Smooth muscle cell of the brain vasculature (primary cell): ENCODE measurements at places on chromosomes 3 and 15.

GRCh38 chr3:149954812-149955211 is 15.9 kb downstream of the PFN2 start:
- no peak for DNase-seq

DNA sequence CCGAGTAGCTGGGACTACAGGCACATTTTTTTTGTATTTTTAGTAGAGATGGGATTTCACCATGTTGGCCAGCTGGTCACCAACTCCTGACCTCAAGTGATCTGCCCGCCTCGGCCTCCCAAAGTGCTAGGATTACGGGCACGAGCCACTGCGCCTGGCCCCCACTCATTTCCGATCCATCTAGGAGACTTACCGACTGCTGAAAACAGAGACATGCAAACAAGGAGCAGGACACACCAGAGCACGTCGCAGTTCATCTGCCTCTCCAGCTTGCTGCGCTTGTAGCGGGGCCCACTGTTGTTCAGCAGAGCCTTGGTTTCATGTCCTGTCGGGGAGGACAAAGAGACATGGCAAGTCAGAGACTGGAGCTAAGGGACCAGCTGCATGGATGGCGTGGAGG is 137.4 kb downstream of the ATP10A start:
- DNase-seq = no peak

GRCh38 chr3:11554666-11555065 is 89.0 kb downstream of the VGLL4 start:
- DNase-seq = no peak

GRCh38 chr3:107633327-107634098 is 110.8 kb downstream of the BBX start:
- DNase-seq = no peak

DNA sequence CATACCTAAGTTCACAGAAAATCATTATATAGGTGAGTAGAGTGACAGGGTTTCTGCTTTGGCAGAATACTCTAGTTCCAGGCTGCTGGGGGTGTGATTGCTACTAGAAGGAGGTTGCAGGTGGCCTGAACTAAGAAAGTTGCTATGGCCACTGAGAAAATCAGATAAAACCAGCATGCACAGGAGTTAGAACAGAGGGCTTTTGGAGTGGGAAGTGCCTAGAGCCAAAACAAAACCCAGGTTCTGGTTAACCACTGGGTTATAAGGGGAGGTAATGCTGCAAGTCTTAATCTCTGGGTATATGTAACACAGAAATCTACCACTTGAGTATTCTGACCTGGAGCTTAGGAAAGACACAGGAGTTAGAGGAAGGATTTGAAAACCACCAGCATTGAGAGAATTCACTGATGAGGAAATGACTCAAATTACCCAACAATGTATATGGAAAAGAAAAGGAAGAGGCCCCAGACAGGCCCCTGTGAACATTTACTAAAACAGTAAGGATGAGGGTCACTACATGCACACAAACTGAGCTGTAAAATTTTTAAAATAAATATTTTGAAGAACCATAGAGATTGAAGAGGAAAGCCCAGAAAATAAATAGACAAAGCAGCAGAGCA is 60.0 kb downstream of the PLOD2 start:
- DNase-seq = no peak

- DNase-seq = no peak
Measured at GRCh38 chr15:71781179-71781964, 29.0 kb upstream of the NR2E3 start.

DNA sequence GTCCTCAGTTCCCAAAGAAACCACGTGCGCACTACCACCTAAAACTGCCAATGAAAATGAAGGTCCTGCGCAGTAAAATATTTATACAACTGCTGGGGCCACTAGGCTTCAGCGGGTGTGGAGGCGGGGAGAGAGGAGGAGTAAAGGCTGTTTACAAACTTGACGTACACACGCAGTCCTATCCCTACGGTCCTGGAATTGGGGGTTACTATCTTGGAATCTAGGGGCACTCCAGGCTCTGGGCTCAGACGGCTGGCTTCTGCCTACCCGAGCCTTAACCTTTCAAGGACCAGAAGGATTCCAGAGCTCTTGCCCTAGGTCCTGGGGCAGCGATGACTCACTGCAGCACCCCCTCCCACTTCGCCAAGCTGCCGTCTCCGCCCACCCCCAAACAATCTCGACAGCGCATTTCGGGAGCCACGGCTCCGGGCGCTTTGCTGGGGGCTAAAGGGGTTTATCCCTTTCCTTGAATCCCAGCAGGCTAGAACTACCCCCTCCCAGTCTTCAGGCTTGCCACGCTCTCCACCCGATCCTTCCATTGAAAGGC is 3.0 kb downstream of the ADAMTS9 start:
- peak; percentile 0 for DNase-seq

DNA sequence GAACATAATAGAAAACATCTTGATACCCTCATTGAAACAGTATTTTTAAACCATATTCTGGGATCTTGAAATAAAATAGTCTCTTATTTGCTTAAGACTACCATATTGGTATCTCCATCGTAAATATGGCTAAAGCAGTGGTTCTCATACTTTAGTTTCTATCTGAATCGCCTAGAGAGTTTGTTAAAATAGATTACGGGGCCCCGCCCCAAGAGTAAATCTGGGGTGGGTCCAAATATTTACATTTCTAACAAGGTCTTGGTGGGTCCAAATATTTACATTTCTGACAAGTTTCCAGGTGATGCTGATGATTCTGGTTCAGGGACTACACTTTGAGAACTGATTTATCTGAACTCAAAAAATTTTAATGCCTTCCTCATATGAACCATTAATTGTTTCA is 45.3 kb downstream of the TSC22D2 start:
- DNase-seq = no peak

- DNase-seq = no peak
Measured at GRCh38 chr3:101077361-101078011, 84.3 kb upstream of the ABI3BP start.

GRCh38 chr3:153621953-153622352 is 459.9 kb downstream of the RAP2B start:
- DNase-seq = no peak

GRCh38 chr15:96274698-96275097 is 55.8 kb upstream of the NR2F2 start:
- DNase-seq = no peak

DNA sequence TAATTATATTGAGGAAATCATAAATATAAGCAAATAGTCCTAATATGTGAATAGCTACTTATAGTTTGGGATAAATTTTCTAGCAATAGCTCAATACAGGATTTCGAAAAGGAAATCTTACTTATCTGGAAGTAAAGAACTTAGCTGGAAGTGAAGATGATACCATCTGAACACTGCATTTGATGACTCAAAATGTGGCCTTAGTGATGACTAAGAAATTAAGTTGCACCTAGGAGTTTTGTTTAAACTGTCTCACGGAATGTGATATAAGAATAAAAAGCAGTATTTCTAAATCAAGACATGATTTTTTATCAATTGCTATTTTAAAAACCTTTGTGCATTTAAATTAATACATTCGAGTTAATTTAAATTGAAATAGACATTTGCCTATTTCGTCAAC is 91.2 kb downstream of the EOMES start:
- DNase-seq = no peak

DNA sequence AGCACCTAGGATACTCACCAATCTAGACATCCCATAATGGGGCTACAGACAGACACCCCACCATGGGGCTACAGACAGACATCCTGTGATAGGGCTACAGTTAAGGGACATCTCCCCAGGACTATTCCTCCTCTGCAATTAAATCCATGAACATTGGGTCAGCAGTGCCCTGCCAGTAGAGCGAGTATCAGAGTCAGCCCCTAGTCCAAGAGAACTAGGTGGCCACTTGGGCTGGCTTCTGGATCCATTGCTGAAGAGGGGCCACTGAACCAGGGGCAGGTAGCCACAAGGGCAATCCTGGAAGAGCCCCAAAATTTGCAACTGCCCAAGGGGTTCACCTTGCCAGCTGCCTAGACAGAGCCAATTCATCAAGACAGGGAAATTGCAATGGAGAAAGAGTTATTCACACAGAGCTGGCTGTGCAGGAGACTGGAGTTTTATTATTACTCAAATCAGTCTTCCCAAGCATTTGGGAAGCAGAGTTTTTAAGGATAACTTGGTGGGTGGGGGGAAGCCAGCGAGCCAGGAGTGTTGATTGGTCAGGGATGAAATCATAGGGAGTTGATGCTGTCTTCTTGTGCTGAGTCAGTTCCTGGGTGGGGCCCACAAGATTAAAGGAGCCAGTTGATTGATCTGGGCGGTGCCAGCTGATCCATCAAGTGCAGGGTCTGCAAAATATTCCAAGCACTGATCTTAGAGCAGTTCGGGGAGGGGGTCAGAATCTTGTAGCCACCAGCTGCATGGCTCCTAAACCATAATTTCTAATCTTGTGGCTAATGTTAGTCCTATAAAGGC is 170.2 kb upstream of the SMAD3 start:
- no peak for DNase-seq

- DNase-seq = no peak
Measured at GRCh38 chr3:125356140-125357026, 18.7 kb downstream of the ZNF148 start.

DNA sequence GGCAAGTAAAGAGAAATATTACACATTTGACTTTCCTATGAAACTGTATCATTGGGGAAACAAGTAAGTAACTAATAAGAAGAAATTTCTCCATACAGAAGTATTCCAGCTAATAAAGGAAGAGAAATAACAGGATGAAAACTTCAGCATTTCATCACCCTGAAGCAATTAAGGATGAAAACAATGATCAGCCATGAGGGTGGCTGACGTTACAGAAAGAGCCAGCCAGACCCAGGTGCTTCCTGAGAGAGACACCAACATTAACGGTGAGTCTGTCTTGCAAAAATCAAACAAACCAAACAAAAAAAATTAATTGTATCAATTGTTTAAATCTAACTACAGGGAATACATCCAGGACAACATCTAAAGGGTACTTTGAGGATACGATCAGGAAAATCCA is 190.0 kb downstream of the ARRDC4 start:
- no peak for DNase-seq

DNA sequence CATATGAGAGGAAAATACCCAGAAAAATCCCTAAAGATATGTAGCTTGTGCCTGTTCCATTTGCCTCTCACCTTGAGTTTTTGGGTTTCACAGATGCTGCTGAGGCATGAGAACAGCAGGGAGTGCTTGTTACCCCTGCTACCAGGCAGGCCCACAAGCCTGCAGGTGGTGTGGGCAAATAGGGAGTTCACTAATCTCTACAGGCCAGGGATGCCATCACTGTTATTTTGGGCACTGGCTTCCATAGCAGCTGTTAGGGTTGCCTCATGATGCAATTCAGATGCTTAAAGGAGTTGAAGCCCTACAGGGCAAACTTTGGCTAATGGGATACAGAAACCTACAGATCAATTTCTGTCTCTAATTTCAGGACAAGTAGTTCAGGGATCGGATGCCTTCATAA is 873.5 kb downstream of the OTOL1 start:
- no peak for DNase-seq

DNA sequence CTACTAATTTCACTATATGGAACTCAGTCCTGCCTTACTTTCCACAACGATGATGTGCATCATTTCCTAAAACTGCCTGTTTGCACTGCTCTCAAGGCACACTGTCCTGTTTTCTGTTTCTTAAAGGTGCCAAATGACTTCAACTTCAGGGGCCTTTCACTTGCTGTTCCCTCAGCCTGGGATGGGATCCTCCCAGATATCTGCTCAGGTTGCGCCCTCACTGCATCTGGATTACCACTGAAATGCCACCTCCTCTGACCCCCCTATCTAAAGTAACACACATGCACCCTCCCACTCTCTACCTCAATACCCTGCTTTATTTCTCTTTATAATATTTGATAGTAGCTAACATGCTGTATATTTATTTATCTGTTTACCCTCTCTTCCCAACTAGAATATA is 123.8 kb upstream of the CMC1 start:
- DNase-seq = no peak

- DNase-seq = no peak
Measured at GRCh38 chr3:153840487-153840886, 280.7 kb upstream of the ARHGEF26 start.

DNA sequence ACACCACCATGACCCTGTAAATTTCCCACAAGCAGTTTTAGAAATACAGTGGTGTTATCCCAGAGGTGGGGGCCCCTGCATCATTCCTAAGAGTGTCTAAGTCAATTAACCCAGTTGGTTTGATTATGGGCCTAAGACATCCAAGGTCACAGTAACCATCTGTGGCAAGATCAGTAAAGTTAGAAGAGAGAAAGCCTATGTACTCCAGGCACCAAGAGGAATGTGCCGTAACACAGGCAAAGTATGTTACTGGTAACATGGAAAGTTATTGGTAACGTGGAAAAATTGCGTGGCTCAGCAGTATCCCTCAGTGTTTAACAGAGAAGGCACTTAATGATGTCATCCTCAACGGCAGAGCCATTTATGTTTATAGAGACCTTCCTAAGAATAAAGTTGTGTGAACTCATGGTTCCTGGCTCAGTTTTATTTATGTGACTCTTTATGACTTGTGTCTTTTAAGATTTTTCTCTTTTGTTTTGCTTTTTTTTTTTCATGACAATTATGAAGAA is 144.1 kb upstream of the RASGRP1 start:
- DNase-seq = no peak

GRCh38 chr3:111911446-111911845 is 52.4 kb downstream of the PHLDB2 start:
- DNase-seq = no peak

GRCh38 chr15:48963524-48964113 is at the start of gene SHC4:
SHC4 (minus strand) TSS chr15:48963919; CDS start chr15:48963015, 904 bp downstream.
- peak; percentile 53 for DNase-seq

DNA sequence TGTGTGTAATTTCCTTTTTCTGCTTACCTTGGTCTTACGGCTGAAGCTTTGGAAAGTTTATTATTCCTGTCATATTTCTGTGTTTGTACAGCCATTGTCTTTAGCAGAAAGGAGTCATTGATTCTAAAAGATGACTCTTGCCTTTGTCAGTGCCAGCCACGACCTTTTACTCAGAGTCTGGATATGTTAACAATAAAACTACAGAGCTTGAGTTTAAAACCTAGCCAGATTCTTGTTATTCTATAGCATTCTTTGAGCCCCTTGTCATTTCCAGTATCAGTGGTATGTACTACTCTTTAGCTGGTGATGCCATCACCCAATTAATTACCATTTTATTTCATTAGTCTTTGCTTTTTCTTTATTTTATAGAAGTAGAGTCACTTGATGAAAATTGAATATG is 142.4 kb downstream of the TCF12 start:
- DNase-seq = no peak

- DNase-seq = no peak
Measured at GRCh38 chr15:75705854-75706681, 6.6 kb downstream of the CSPG4 start.

DNA sequence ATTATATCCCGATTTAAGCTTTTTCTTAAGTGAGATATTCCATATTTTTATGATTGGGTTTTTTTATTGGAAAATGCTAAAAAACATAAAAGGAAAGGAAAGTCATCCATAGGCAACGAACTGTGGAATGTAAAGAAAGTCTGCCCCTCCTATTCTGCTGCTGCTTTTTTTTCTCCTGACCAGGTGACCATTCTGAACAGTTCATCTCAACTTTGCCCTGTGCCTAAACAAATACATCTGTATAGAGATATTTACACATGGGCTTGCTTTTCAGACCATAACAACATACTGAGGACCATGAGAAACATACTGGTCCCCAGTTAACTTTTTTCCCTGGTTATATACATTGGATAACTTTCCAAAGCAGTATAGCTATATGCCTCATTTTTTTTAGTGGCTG is 18.9 kb upstream of the MLF1 start:
- DNase-seq = no peak
